ENCODE measurements at places on chromosomes 1 and 21.
A peak's percentile ranks its signal among the peaks of the same experiment; 100 is the strongest.

DNA sequence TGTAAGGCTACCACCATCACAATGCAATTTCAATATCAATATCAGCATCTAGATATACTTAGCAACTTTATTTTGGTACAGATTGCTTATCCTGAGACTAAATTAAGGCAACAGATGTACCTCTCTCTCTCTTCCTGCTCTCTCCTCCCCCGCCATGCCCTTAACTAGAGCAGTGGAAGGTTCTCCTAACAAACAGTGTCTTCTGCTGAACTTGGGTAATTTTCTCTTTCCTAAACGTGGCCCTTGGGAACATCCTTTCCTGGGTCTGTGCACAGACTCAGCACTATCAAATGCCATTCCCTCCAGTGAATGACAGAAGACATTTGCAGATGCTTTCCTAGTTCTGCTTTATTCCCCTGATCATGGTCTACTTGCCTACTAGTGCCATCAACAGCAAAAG, 85.6 kb upstream of the TTC39A start:
- DNase-seq, result no peak

DNA sequence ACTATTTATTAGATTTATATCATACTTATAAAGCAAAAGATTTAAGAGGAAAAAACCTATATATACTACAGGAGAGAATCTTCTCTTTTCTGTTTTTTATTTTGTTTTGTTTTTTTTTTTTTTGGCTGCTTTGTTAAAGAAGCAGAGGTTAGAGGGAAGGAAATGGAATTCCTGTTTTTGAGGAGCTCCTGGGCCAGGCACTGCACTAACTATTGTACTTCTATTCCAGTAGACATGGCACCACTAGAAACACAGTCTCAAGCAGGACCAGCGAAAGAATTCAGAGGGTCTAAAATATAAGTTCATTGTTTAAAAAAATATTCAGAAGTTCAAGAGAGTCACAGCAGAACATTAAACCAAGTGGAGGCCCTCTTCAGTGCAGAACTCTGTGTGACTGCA, 54.7 kb upstream of the CNN3 start:
- DNase-seq, result no peak

- DNase-seq, result no peak
Observed at GRCh38 chr1:103461161-103462105, 64.1 kb upstream of the RNPC3 start.

- DNase-seq, result peak; percentile 59
Observed at GRCh38 chr1:2528966-2529783, 888 bp downstream of the HES5 start.

GRCh38 chr1:36570006-36570405, 87.3 kb upstream of the CSF3R start:
- DNase-seq, result no peak
